ENCODE measurements at places on chromosomes 1 and 21. TPM values are rescaled to one million over a fixed set of nuclear protein-coding genes. Genes with fewer than 3 reads are reported as not detected.
A peak's percentile ranks its signal among the peaks of the same experiment; 100 is the strongest.

DMAP1 gene
- 9.6 TPM for total RNA-seq

TSPAN1 gene
- not detected for total RNA-seq

S100A1 gene
- total RNA-seq, result not detected

CD1D gene
- not detected for total RNA-seq

TINAGL1 gene
- 4.7 TPM for total RNA-seq

ARTN gene
- 0.11 TPM for total RNA-seq

UBIAD1 gene
- total RNA-seq, result 4.8 TPM

TMPRSS15 gene
- total RNA-seq, result not detected

FGR gene
- total RNA-seq, result not detected

C1orf105 gene
- not detected for total RNA-seq

C1orf53 gene
- total RNA-seq, result 17.3 TPM

- no peak overlapping the region for H3K27ac ChIP-seq
- H3K27me3 ChIP-seq, result no peaks in the 10 kb centered on the region
- H3K4me1 ChIP-seq, result no peaks in the 10 kb centered on the region
- no peak for DNase-seq
These were observed 250.2 kb upstream of the C1orf174 start for GRCh38 chr1:4150262-4150661.

DNA sequence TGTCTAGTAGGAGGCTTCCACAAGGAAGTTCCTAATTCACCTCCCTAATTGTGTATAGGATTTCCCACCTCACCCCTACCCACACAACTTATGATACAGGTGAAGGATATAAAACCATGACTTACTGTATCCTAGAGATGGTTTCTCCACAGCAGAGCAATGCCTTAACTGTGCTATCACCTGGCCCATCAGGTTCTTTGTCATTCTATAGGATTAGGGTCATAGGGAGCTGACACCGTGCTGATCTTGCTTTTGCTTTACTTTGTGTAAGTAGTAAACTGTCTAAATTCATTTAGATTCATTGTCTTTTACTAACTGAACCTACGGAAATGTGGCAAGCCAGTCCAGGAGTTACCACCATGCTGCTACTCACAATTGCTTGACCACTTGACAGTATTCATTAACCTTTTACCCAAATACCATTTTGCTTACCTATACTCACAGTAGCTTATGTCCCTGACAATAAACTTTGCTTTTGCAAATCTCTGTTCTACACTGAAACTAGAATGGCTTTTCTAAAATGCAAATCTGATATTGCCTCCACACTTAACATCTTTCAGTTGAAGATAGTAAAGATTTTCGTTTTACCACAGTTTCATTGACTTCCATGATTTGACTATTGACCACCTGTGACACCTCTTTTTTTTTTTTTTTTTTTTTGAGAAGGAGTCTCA is 147.6 kb downstream of the IFI44 start:
- H3K27ac ChIP-seq, result no peak overlapping the region
- no peak overlapping the region for H3K4me3 ChIP-seq
- H3K27me3 ChIP-seq, result no peaks in the 10 kb centered on the region
- no peaks in the 10 kb centered on the region for H3K36me3 ChIP-seq
- no peaks in the 10 kb centered on the region for H3K4me1 ChIP-seq

DNA sequence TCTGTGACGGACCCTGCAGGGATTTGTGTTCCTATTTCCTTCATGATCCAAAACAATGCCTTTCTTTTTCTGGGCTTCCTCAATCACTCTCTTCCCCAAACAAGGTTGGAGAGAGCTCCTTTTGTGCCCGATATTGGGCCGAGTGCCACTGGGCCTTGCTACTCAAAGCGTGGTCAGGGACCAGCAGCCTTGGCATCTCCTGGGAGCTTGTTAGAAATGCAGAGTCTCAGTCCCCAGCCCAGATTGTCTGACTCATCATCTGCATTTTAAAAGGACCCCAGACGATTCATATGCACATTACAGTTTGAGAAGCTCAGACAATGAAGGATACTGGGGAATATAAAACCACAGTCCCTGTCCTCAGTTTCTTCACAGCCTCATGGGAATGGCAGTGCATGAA is 19.9 kb downstream of the ADORA1 start:
- H3K27ac ChIP-seq, result no peak overlapping the region
- no peaks in the 10 kb centered on the region for H3K36me3 ChIP-seq
- no peak overlapping the region for H3K4me3 ChIP-seq
- H3K4me1 ChIP-seq, result peaks cover 15% of the 10 kb centered on the region
- no peaks in the 10 kb centered on the region for H3K27me3 ChIP-seq

- H3K27ac ChIP-seq, result no peak overlapping the region
- no peaks in the 10 kb centered on the region for H3K36me3 ChIP-seq
- 0 out of 2 replicates have a peak, but pooled peaks cover 9% of the 10 kb centered on the region for H3K4me1 ChIP-seq
- DNase-seq, result peak; percentile 6
- H3K4me3 ChIP-seq, result no peak overlapping the region
These were observed 99.8 kb downstream of the MRPL39 start for GRCh38 chr21:25507522-25507921.

DNA sequence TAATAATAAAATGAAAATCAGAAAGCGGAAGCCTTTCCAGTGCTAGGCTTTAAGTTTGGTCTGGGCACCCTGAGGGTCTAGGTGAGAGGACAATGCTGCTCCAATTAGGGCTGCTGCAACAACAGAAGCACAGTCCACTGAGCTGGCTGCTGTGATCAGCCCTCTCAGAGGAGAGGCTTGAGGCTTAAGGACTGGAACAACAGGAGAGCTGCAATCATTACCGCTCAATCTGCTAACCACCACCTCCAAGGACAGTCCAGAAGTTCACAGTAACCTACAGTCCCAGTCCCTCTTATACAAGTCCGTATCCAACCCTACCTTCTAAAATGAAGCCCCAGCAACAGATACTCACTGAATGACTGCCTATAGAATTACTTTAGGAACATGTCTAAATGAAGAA is 62.1 kb downstream of the USP24 start:
- H3K27ac ChIP-seq, result no peak overlapping the region
- no peak for DNase-seq
- peaks cover 54% of the 10 kb centered on the region for H3K36me3 ChIP-seq
- no peaks in the 10 kb centered on the region for H3K4me1 ChIP-seq
- no peak overlapping the region for H3K4me3 ChIP-seq

DNA sequence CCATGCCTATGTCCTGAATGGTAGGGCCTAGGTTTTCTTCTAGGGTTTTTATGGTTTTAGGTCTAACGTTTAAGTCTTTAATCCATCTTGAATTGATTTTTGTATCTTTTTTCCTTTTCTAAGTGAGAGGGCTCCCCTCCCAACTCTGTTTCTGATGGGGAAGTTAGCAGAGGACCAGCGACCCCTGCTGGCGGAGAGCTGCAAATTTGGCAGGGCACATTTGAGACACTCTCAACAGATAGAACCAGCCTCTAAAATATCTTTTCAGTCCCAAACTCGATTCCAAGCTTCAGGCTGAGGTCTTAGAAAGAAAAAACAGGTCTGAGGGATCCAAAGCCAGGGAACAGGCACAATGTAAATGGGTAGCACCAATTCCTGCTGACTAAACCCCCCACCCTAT is 32.5 kb downstream of the LRRC3 start:
- H3K27me3 ChIP-seq, result peaks cover 6% of the 10 kb centered on the region
- no peaks in the 10 kb centered on the region for H3K36me3 ChIP-seq
- H3K4me1 ChIP-seq, result no peaks in the 10 kb centered on the region
- no peak overlapping the region for H3K4me3 ChIP-seq
- H3K27ac ChIP-seq, result no peak overlapping the region

DNA sequence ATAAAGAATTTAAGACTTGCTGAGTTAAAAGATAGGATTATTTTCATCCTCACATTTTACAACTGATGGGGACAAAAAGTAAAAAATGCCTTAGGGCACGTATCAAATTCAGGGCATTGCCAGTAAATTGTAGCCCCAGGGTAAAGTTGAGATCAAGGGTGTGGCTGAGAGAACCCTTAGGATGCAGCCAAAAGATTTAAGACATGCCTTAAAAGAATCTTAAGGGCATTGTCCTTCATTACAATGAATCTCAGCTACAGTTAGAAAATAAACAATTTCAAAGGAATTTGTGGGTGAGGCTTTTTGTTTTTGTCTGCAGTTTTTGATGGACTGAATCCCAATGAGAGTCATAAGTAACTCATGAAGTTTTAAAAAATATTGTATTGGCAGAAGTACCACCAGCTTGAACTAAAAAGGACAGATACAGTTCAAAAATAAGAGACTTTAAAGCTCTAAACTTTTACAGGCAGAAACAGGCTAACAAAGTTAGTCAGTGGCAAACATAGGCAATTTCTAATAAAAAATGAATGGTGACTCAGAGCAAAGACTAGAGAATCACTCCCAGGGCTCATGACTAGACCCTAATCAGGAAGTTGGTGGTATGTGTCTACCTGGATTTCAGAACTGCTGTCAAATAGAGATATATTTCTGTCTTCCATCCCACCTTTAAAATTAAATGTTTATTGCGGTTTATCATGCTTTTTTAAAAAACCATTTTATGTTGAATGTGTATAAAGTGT is 165.1 kb upstream of the SNX7 start:
- H3K27ac ChIP-seq, result no peak overlapping the region
- no peak overlapping the region for H3K4me3 ChIP-seq
- no peaks in the 10 kb centered on the region for H3K36me3 ChIP-seq
- peak; percentile 40 for DNase-seq
- no peaks in the 10 kb centered on the region for H3K4me1 ChIP-seq
- no peaks in the 10 kb centered on the region for H3K27me3 ChIP-seq

DNA sequence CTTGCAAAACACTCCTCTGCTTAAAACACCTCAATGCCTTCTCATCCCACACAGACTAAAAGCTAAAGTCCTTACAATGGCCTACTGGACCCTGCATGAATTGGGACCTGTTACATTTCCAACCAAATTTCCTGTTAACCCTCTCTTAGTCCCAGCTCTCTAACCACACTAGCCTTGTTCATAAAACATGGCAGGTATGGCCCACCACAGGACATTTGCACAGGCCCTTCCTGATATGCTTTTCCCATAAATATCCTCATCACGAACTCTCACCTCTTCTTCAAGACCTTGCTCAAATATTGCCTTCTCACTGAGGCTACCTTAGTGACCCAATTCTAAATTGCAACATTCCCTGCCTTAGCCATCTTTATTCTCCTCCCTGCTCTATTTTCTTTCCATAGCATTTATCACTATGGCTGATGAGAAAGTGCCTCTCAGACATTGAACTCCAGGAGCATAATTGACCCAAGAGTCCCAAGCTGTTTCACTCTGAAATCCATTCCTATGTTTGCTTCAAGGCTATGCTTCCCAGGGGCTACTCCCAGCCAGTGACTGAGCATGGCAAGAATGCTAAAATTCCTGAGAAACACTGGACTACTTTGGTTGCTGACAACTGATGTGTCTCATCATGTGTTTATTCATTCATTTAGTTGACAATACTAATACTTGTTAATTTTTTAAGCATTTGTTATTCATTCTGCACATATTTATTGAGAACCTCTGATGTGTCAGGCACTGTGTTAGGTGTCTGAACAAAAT is 2.7 kb upstream of the PALMD start:
- H3K36me3 ChIP-seq, result no peaks in the 10 kb centered on the region
- H3K4me3 ChIP-seq, result no peak overlapping the region
- DNase-seq, result peak; percentile 66
- peaks cover 38% of the 10 kb centered on the region for H3K4me1 ChIP-seq
- H3K27ac ChIP-seq, result 0 out of 2 replicates have a peak overlapping the region, but pooled peaks have one; percentile 8

GRCh38 chr1:233005703-233006102 is 55.3 kb downstream of the NTPCR start:
- peak; percentile 56 for DNase-seq
- H3K4me3 ChIP-seq, result no peak overlapping the region
- no peaks in the 10 kb centered on the region for H3K27me3 ChIP-seq
- H3K36me3 ChIP-seq, result no peaks in the 10 kb centered on the region
- H3K4me1 ChIP-seq, result peaks cover 15% of the 10 kb centered on the region

GRCh38 chr1:79460773-79461436 is 454.4 kb upstream of the ADGRL4 start:
- no peak for DNase-seq
- H3K27me3 ChIP-seq, result no peaks in the 10 kb centered on the region
- no peaks in the 10 kb centered on the region for H3K4me1 ChIP-seq
- H3K4me3 ChIP-seq, result no peak overlapping the region

DNA sequence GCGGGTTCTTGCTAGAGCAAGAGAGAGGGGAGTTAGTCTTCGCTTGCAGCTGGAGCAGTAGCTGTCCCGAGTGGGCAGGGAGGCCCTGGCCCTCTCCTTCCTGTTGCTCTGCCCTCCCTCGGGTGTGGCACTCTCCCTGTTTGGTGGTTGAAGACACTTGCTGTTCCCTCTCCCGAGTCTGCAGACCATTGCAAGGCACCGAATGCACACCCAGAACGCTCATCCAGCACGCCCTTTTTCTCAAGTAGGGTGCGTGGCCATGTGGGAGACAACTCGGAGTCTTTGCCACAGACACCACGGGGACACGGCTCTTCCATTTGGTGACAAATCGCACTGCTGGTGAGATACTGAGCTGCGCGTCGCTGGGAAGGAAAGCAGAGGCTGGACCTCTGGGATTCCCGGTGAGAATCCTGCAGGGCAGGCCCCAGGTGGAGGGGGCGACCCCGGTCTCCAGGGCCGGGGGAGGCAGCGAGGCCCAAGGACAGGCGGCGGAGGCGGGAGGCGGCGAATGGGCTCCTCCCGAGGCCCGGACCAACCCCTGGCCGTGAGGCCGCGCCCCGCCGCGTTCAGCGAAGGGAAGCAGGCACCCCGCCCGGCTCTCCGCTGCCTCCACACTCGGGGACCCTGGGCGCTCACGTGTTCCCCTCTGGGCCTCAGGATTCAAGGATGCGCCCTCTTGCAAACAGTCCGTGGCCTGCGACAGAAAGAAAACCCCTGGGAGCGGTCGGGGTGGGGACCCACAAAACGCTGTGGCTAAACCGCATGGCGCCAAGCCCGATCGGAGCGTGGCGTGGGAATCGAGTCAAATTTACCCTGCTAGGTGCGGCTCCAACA is 10.4 kb upstream of the TMEM200B start:
- H3K4me1 ChIP-seq, result peaks cover 7% of the 10 kb centered on the region
- H3K27ac ChIP-seq, result no peak overlapping the region
- H3K27me3 ChIP-seq, result no peaks in the 10 kb centered on the region
- peak overlapping the region; percentile 53 for H3K4me3 ChIP-seq

DNA sequence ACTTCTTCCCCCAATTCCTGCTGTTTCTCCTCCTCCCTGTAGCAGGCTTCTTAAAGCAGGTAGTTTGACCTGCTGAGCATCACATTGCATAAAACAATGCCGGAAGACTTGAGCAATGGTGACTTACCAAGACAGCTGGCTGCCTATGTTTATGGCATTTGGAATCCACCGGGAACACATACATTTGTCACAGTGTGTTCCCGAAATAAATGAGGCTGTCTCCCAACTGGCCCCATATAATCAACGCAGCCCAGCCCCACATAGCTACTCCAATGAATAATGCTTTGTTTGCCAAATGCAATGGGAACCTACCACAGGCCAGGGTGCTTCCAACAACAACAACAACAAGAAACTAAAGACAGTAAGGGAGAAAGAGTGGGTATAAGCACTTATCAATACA is 186.1 kb upstream of the MAP1LC3C start:
- H3K4me1 ChIP-seq, result no peaks in the 10 kb centered on the region
- H3K4me3 ChIP-seq, result no peak overlapping the region
- no peaks in the 10 kb centered on the region for H3K36me3 ChIP-seq
- no peak for DNase-seq

GRCh38 chr1:67700692-67701410 is 15.8 kb downstream of the GADD45A start:
- H3K36me3 ChIP-seq, result peaks cover 40% of the 10 kb centered on the region
- H3K4me3 ChIP-seq, result no peak overlapping the region
- no peak overlapping the region for H3K27ac ChIP-seq

- H3K4me1 ChIP-seq, result no peaks in the 10 kb centered on the region
- H3K36me3 ChIP-seq, result no peaks in the 10 kb centered on the region
- DNase-seq, result no peak
- H3K4me3 ChIP-seq, result no peak overlapping the region
- H3K27me3 ChIP-seq, result no peaks in the 10 kb centered on the region
These were observed 5.8 kb upstream of the FCRL5 start for GRCh38 chr1:157558119-157558518.

- H3K36me3 ChIP-seq, result no peaks in the 10 kb centered on the region
- DNase-seq, result peak; percentile 46
- H3K27me3 ChIP-seq, result no peaks in the 10 kb centered on the region
- peak overlapping the region; percentile 89 for H3K27ac ChIP-seq
These were observed 697 bp downstream of the AGO3 start for GRCh38 chr1:35931446-35932157.
